NAMALWA (cell line): ENCODE measurements at places on chromosomes 13 and 19.

- DNase-seq, result no peak
Observed at GRCh38 chr13:24233351-24233901, 72.9 kb downstream of the SPATA13 start.

GRCh38 chr19:18063463-18063862 lies 23.3 kb downstream of the IL12RB1 start:
- DNase-seq, result no peak

DNA sequence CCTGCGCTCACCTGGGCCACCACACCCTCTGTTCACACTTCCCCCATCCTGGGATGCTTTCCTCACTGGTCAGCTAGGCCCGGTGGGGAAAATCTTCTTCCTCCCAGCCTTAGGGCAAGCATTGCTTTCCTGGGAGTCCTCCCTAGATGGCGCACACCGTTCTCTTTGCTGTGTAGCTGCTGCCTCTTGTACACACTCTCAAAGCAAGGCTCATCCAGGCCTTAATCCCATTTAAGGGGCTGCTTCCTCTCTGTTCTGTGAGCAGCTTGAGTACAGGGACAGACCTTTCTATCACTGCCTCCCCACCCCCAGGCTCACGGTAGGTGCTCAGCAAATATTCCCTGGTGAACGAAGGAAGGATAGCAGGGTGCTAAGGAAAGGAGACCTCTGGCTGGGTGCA lies 11.1 kb downstream of the SLC7A10 start:
- no peak for DNase-seq

DNA sequence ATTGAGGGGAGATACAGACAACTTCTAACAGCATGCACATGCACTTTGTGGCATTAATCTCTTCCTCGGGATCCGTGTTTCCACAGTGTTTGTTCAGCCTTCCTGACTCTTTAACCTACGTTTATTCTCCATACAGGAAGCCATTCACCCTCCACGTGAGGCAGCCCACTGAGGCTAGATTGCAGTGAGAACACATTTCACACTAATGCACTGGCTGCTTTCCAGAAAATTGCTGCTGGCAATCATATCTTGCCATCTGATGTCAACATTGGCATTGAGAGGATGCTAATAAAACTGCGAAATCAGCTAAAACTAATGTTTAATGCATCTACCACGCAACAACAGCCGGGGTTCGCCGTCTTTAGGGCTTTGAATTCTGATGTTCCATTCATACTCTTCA lies 30.0 kb downstream of the DCLK1 start:
- no peak for DNase-seq

GRCh38 chr19:55913643-55914268 lies 18.4 kb downstream of the NLRP13 start:
- peak; percentile 33 for DNase-seq

DNA sequence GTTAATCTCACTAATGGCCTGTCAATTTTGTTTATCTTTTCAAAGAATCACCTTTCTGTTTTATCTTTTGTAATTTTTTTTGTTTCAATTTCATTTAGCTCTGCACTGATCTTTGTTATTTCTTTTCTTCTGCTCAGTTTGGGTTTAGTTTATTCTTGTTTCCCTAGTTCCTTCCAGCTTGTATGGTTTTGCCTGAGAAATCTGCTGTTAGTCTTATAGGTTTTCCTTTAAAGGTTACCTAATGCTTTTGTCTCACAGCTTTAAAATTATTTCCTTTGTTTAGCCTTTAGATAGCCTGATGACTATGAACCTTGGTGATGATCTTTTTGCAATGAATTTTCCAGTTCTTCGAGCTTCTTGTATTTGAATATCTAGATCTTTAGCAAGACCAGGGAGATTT lies 1869.8 kb upstream of the PCDH20 start:
- DNase-seq, result no peak

DNA sequence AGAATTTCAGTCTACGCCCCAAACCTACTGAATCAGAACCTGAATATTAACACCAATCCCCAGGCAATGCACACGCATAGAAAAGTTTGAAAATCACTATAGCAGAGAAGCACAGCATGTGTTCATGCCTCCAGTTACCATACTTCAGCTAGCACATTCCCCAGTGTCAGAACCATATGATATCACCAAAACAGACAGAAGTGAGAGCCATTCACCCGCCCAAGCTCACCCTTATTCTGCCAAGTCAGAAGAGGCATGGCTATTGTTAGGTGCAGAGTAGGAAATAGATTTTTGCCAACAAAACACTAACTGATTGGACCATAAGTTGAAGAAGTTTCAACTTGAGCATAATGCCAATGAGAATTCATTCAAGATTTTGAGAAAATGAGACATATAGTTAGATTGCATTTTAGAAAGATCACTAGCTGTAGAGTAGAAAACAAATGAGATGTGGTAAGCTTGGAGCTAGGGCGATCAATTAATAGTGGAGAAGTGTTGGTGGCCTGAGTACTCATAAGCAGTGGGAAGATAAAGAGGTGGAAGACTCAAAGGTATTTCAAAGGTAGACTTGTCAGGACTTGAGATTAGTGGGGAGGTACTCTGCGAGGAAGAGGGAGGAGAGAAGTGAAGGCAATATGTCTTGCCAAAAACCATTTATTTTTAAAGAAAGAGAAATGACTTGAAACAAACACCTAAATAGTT lies 492.4 kb downstream of the SUCLA2 start:
- no peak for DNase-seq

- peak; percentile 83 for DNase-seq
Observed at GRCh38 chr19:49347835-49348234, 12.6 kb downstream of the CD37 start.

DNA sequence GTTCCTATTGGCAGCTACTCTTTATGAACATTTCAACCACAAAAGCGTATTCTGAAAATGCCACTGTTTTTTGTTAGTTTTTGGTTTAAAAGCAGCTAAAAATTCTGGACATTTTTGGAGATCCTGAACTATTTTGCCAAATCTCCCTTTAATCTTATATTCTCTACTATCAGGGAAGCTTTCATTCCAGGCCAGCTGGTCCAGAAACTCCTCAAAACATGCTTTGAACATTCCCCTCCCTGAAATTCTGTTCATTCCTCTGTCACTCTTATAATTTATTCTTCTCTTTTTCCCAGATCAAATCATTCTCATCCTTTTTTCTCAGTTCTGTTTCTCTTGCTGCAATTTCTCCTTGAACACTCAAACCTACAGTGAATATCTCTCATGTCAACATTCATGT lies 790.9 kb upstream of the ARGLU1 start:
- DNase-seq, result no peak

- no peak for DNase-seq
Observed at GRCh38 chr13:111423168-111423785, 102.8 kb downstream of the TEX29 start.

GRCh38 chr13:59770451-59770850 lies 393.3 kb downstream of the DIAPH3 start:
- DNase-seq, result no peak

DNA sequence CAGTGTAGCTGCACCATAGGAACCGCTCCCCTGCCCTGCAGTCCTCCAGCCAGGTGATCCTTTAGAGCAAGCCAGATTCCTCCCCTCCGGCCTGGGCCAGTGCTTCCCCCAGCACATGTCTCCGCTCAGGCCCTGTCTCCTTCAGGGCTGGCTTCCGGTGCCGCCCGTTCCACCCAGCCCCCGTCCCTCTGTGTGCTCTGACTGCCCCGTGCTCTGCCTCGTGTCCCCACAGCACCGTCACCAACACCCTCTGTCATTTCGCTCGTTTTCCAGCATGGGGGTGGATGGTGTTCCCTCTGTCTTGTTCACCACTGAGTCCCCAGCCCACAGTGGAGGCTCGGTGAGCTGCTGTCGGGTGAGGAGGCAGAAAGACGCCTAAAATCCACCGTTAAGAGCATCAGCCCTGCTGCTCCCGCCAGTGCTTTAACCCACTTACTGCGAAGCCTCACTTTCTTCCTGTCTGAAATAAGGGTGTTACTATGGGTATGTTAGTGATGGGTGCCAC lies 54.5 kb downstream of the TSSK6 start:
- DNase-seq, result no peak

GRCh38 chr19:8904597-8904996 lies 72.4 kb downstream of the MBD3L1 start:
- DNase-seq, result no peak

GRCh38 chr19:29771708-29772414 lies 39.9 kb upstream of the CCNE1 start:
- no peak for DNase-seq

- no peak for DNase-seq
Observed at GRCh38 chr13:70384156-70384555, 275.9 kb upstream of the KLHL1 start.

GRCh38 chr19:1459479-1459878 lies 9.6 kb downstream of the APC2 start:
- DNase-seq, result no peak

- no peak for DNase-seq
Observed at GRCh38 chr19:51903192-51903591, 1.6 kb downstream of the ZNF649 start.

GRCh38 chr19:47633996-47634395 lies 25.1 kb downstream of the BICRA start:
- DNase-seq, result no peak

GRCh38 chr13:60078226-60078625 lies 85.5 kb downstream of the DIAPH3 start:
- DNase-seq, result no peak

- DNase-seq, result peak; percentile 49
Observed at GRCh38 chr19:2235381-2236063, 607 bp downstream of the PLEKHJ1 start.

- DNase-seq, result no peak
Observed at GRCh38 chr19:31485472-31485871, 136.2 kb upstream of the TSHZ3 start.

GRCh38 chr19:43667126-43667875 lies 2.7 kb downstream of the PLAUR start:
- no peak for DNase-seq

DNA sequence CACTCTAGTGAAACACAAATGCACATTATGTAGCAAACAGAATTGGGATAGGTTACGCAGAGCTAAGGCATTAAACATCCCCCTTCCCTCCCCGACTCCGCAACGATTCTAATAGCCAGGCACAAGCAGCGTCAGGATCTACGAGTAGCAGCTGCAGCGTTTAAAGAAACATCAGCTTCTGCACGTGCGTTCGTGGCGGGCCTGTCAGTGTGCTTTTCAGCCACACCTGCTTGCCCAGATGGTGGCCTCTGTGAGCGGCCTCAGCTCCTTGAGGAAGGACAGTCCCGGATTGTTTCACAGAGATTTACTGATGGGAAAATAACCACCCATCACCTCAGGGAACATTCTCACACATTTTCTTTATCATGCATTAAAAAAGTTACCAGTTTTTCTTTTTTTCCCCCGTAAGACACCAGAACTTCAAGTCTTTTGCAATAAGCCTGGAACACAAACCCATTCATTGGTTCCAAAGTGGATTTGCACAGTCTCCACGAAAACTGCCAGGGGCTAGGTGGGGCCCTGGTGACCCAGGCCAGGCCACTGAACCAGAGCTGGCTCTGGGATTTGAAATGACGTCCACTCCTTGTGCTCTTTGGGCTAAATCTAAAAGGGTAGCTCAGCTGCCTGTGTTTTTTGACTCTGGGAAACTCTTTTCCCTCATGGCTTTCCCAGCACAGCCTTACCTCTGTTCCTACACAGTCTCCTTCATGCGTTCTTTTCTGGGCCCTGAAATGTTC lies 325.5 kb downstream of the KCNRG start:
- DNase-seq, result no peak

DNA sequence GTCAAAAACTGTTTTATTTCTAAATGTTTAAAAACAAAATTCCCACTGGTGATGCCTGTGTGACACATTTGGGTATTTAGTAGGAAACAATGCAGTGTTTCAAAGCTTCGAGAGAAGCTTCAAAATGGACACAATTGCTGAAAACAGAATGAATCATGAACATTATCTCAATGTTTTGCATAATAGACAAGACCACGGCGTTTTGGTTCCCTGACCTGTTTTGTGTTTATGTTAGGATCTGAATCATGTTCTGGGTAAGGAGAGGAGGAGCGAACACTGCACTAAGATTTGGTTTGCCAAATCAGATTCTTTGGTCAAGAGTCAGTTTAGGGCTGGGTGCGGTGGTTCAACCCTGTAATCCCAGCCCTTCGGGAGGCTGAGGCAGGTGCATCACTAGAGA lies 42.2 kb downstream of the IFT88 start:
- DNase-seq, result no peak
